Ascending aorta (tissue), 2 donors: ENCODE measurements at places on chromosomes 11 and 22. TPM values are rescaled to one million over a fixed set of nuclear protein-coding genes. Genes with fewer than 3 reads are reported as not detected.

Gene CDC42EP1
- total RNA-seq = 100 TPM

Gene OR52I1
- not detected for total RNA-seq

DNA sequence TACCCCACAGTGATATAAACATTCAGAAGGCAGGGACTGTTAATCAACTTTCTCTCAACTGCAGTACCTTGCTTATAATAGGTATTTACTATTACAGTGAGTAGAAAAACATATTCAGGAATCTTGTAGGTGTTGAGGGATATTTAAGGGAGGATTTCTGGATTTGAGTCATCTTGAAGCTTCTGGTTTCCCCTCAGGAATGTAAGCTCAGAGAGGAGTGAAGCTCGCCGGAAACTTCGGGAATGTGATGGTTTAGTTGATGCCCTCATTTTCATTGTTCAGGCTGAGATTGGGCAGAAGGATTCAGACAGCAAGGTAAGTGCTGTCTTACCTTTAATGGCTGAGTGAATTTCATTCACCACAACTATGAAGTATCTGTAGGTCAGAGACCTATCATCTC, 42.9 kb downstream of the CTNND1 start:
- no peaks in the 10 kb centered on the region for H3K27me3 ChIP-seq
- no peak overlapping the region for H3K27ac ChIP-seq

DNA sequence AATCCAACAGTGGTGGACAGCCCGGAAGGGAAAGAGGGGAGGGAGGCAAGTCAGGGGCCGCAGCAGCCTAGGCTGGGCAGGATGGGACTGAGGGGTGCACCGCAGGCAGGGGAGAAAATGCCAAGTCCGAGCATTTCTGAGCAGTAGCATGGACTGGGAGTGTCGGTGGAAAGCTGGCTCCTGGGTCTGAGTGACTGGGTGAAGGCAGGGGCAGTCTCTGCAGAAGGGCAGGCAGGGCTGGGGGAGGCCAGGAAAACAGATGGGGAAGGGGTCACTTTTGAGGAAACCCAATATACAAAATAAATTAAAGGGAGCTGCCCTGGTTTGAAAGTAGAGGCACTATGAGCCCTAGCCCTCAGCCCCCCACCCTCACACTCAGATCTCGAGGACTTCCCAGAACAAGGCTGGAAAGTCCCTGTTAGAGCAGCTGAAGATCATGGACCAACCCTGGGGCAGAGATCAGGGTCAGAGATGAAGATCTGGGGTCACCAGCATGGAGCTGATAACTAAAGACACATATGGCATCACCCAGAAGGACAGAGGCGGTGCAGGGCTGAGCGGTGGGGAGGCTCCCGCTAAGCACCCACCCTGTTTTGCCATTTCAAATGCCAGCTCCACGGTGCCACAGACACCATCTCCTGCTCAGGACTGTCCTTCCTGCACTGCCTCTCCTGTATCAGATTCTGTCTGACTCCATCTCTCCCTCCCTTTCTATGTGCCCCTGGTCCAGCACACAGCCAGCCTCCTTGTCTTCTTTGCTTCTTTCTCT, 32.4 kb upstream of the ETS1 start:
- no peaks in the 10 kb centered on the region for H3K36me3 ChIP-seq
- DNase-seq = no peak
- H3K4me3 ChIP-seq = no peak overlapping the region
- H3K27ac ChIP-seq = no peak overlapping the region
- no peaks in the 10 kb centered on the region for H3K4me1 ChIP-seq
- H3K27me3 ChIP-seq = no peaks in the 10 kb centered on the region

- H3K36me3 ChIP-seq = no peaks in the 10 kb centered on the region
- no peak overlapping the region for H3K4me3 ChIP-seq
- H3K27ac ChIP-seq = no peak overlapping the region
- no peaks in the 10 kb centered on the region for H3K27me3 ChIP-seq
Observed at GRCh38 chr11:90737444-90738050, 514.7 kb upstream of the CHORDC1 start.
